ENCODE measurements at places on chromosomes 4 and X.

- no peak for DNase-seq
Measured at GRCh38 chr4:20711335-20711734, 11.1 kb downstream of the PACRGL start.

- no peak for DNase-seq
Measured at GRCh38 chr4:138672393-138672976, 343.1 kb upstream of the NOCT start.

- no peak for DNase-seq
Measured at GRCh38 chrX:154371789-154372300, 2.6 kb downstream of the FLNA start.

GRCh38 chr4:122701965-122702364, 30.5 kb upstream of the BBS12 start:
- DNase-seq = no peak

- no peak for DNase-seq
Measured at GRCh38 chr4:73732759-73733431, 7.5 kb upstream of the CXCL8 start.

GRCh38 chr4:14379183-14379582, 623.1 kb upstream of the CPEB2 start:
- no peak for DNase-seq

DNA sequence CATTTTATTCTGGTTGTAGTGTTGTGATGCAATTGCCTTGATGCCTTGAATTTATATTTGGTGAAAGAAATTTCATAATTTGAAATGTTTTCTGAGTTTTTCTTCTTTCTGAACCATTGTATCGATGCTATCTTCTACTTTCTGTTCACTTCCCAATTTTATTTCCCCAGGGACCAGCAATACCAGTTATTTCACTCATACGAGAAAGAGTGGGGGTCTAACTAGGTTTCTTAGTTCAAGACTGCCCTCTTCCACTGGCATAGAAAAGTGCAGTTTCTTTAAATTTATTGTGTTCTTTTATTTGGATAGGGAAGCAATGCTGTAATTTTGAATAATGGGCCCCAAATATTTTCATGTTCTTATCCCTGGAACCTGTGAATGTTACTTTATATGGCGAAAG, 544.0 kb upstream of the ADGRL3 start:
- DNase-seq = no peak

- DNase-seq = no peak
Measured at GRCh38 chrX:40617566-40617965, 5.7 kb upstream of the MPC1L start.
